Liver (tissue), 10 donors: ENCODE measurements at places on chromosomes 2 and 18. TPM values are rescaled to one million over a fixed set of nuclear protein-coding genes. Genes with fewer than 3 reads are reported as not detected.

Gene TMEM17
- total RNA-seq, result 0.70 TPM

Gene SLC9A2
- 0.05 TPM for total RNA-seq

GRCh38 chr2:173986805-173987204, 21.6 kb upstream of the SP3 start:
- peak overlapping the region; percentile 26 for H3K4me3 ChIP-seq
- peak overlapping the region; percentile 81 for H3K27ac ChIP-seq
- H3K27me3 ChIP-seq, result no peaks in the 10 kb centered on the region
- H3K4me1 ChIP-seq, result peaks cover 49% of the 10 kb centered on the region
- no peaks in the 10 kb centered on the region for H3K36me3 ChIP-seq
- no peak for DNase-seq

GRCh38 chr2:173999272-173999671, 34.1 kb upstream of the SP3 start:
- no peak overlapping the region for H3K27ac ChIP-seq
- no peak overlapping the region for H3K4me3 ChIP-seq
- H3K27me3 ChIP-seq, result no peaks in the 10 kb centered on the region
- H3K36me3 ChIP-seq, result no peaks in the 10 kb centered on the region
